ENCODE measurements at places on chromosomes 16 and 17. TPM values are rescaled to one million over a fixed set of nuclear protein-coding genes. Genes with fewer than 3 reads are reported as not detected.

- DNase-seq = no peak
- no peak overlapping the region for H3K4me3 ChIP-seq
- H3K27me3 ChIP-seq = no peaks in the 10 kb centered on the region
- H3K27ac ChIP-seq = no peak overlapping the region
These were observed 2.8 kb upstream of the ALDOC start for GRCh38 chr17:28579526-28579925.

DNA sequence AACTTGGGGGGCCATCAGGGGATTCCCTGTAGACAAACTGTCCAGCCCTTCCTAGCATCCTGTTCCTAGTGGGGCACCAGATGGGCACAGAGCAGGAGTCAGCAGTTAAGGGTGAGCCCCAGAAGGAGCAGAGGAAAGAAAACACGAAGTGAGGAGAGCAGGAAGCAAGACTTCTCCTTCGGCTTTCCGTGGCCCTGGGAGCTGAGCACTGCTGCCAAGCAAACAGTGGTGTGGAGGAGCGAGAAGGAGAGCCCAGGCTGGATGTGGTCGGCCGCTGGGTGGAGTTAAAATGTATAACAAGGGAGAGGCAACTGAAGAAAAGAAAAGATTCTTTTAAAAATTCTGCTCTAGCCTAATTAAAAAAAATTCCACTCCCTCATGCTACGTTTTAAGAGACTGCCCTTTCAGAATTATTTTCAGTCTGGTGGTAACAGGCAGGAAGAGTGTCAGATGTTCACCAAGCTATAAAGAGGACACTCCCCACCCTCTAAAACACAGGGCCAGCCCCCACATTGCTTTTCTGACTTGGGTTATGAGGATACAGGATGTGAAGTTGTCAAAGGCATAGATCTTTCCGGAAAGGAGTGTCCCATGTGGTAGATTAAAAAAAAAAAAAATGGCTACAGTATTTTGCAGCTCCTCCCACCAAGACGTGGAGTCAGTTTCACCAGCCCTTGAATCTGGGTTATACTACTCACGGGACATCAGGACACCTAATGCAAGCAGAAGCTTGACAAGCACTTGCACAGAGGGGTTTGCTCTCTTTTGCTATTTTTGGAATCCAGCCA lies 74.9 kb upstream of the ZFHX3 start:
- no peaks in the 10 kb centered on the region for H3K4me1 ChIP-seq
- H3K36me3 ChIP-seq = no peaks in the 10 kb centered on the region
- no peaks in the 10 kb centered on the region for H3K27me3 ChIP-seq
- DNase-seq = peak; percentile 26

- H3K27ac ChIP-seq = no peak overlapping the region
- H3K4me3 ChIP-seq = no peak overlapping the region
- H3K4me1 ChIP-seq = no peaks in the 10 kb centered on the region
- no peaks in the 10 kb centered on the region for H3K36me3 ChIP-seq
These were observed 46.0 kb downstream of the TMC5 start for GRCh38 chr16:19463468-19464315.

DNA sequence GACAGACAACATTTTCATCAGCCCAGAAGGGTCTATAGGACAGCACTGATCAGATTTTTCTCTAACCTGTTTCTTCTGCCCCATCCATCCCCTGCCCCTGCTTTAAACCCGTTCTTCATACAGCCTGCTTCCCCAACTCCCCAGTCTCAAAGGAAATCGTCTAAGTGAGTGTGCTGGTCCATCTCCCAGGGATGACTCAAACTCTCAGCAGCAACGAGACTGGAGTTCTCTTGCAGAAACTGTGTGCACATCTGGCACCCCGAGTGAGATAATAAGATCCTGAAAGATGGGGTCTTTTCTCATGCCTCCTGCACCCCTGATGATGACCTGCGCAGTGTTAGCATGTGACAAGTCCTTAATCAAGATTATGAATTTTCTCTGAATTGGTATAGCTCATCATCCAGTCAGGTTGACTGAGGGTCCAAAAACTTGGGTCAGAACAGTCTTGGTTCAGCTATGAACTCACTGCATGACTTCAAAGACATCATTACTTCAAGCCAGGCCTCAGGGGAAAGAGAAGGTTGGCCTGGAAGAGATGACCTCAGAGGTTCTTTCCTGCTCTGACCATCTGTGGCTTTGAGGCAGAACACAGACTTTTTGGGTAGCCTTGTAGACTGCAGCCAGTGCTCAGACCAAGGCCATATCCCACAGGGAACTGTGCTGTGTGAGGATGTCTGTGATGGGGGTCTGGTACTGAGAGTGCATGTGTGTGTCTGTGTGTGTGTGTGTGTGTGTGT lies 117.9 kb downstream of the SPACA3 start:
- no peaks in the 10 kb centered on the region for H3K4me1 ChIP-seq
- no peak for DNase-seq
- H3K36me3 ChIP-seq = no peaks in the 10 kb centered on the region
- no peaks in the 10 kb centered on the region for H3K27me3 ChIP-seq

- no peak overlapping the region for H3K27ac ChIP-seq
- no peak overlapping the region for H3K4me3 ChIP-seq
- no peak for DNase-seq
- no peaks in the 10 kb centered on the region for H3K27me3 ChIP-seq
These were observed 2.8 kb downstream of the NPB start for GRCh38 chr17:81904600-81905423.

CCDC144A gene
- 0.87 TPM for total RNA-seq

DNA sequence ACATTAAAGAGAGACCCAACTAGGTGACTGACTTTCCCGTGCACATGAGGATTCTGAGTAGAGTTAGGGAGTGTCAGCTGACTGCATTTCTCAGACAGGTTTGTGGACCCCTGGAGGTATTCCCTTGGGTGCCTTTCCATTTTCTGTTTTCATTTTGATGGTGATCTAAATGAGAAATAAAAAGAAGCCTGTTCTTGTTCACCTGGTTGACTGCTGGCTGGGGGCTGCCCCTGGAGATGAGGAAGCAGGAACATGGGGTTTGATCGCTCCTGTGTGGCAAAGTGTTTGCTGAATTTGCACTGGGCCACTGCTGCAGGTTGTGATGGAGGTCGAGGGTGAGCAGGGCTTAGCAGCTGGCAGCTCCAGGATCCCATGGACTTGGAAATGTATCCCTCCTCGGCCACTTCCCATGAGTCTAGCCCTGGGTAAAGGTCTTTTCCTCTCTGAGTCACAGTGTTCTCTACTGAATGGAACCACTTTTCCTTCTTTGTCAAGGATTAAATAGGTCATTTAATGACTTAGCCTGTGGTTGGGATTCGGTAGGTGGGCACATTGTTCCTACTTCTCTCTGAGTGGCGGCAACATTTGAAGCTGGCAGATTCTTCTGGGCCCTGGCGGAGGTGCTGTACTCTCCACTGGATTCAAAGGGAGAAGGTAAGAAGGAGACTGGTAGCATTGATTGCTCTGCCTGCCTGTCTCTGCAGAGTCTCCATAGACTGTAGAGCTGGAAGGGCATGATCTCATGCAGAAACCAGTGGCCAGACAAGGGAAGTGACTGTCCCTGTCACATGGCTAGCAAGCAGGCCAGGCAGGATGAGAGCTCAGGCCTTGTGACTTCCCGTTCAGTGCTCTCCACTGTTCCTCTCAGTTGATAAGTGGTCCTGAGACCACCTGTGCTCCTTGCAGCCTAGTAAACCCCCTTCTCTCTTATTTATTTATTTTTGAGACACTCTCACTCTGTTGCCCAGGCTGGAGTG lies 17.9 kb downstream of the SNX29 start:
- no peak overlapping the region for H3K4me3 ChIP-seq
- H3K36me3 ChIP-seq = no peaks in the 10 kb centered on the region
- no peaks in the 10 kb centered on the region for H3K4me1 ChIP-seq
- DNase-seq = no peak
- peak overlapping the region; percentile 57 for H3K27ac ChIP-seq

- no peaks in the 10 kb centered on the region for H3K27me3 ChIP-seq
- no peak for DNase-seq
- H3K36me3 ChIP-seq = no peaks in the 10 kb centered on the region
- H3K4me1 ChIP-seq = no peaks in the 10 kb centered on the region
- H3K27ac ChIP-seq = no peak overlapping the region
These were observed 7.0 kb upstream of the ADAM11 start for GRCh38 chr17:44751806-44752205.

DNA sequence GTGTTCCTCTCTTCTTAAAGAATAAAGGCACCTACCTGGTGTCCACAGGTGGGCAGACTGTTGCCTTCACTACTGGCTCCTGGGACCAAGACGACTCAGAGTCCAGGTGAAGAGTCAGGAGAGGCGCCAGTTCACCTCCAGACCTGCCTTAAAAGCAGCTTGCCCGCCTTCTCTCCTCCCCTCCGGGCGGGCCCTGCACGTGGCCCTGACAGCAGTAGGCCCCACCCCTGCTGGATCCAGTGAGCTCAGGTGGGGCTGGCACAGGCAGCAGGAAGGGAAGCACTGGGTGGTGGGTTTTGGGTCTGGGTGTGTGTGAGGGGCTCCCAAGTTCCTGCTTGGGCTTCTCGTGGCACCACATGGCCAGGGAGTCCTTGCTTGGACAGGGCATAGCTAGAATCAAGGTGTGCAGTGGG lies at the start of gene TNS4:
Gene TNS4, minus strand, starts transcription at position 125 of the 413 bp plus-strand sequence. CDS start 5,198 bp downstream, outside the sequence.
- peaks cover 8% of the 10 kb centered on the region for H3K4me1 ChIP-seq
- no peaks in the 10 kb centered on the region for H3K27me3 ChIP-seq
- no peaks in the 10 kb centered on the region for H3K36me3 ChIP-seq
- no peak within 1 kb of the TSS for H3K27ac ChIP-seq

- no peak for DNase-seq
- H3K36me3 ChIP-seq = no peaks in the 10 kb centered on the region
- H3K27ac ChIP-seq = no peak overlapping the region
- no peak overlapping the region for H3K4me3 ChIP-seq
These were observed 52.0 kb upstream of the DLX4 start for GRCh38 chr17:49916854-49917515.

GRCh38 chr17:40562838-40563219 lies 2.4 kb downstream of the CCR7 start:
- DNase-seq = no peak
- H3K4me3 ChIP-seq = no peak overlapping the region
- H3K27ac ChIP-seq = no peak overlapping the region
- H3K27me3 ChIP-seq = no peaks in the 10 kb centered on the region
- H3K4me1 ChIP-seq = no peaks in the 10 kb centered on the region
- no peaks in the 10 kb centered on the region for H3K36me3 ChIP-seq

GRCh38 chr16:81629034-81629802 lies 149.9 kb upstream of the PLCG2 start:
- H3K27ac ChIP-seq = no peak overlapping the region
- no peaks in the 10 kb centered on the region for H3K36me3 ChIP-seq
- no peaks in the 10 kb centered on the region for H3K27me3 ChIP-seq
- no peak overlapping the region for H3K4me3 ChIP-seq

EFNB3 gene
- 1.1 TPM for total RNA-seq

DNA sequence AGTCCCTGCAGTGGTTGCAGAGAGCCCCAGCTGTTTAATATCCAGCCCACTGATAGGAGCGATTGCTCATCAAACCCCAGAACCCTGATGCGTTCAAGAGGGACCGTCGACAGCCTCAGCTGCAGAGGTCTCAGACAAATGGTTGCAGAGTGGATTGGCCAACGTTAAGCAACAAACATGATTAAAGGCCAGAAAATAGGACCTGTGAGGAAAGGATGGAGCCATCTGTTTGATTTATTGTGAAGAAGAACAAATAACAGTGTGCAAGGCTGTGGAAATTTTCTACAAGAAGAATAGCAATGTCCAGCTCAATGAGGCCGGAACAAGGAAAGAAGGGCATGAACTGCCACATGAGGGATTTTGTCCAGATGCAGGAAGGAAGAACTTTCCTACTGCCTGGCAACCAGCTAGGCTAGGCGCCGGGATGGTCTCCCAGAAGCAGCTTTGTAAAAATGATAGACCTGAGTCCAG lies 138.4 kb upstream of the DNAH9 start:
- no peak for DNase-seq
- H3K4me1 ChIP-seq = no peaks in the 10 kb centered on the region
- H3K36me3 ChIP-seq = no peaks in the 10 kb centered on the region
- H3K27me3 ChIP-seq = no peaks in the 10 kb centered on the region
- no peak overlapping the region for H3K4me3 ChIP-seq
- H3K27ac ChIP-seq = no peak overlapping the region

GRCh38 chr16:57534881-57535658 lies 1.3 kb downstream of the CCDC102A start:
- H3K27ac ChIP-seq = no peak overlapping the region
- DNase-seq = peak; percentile 33
- H3K4me3 ChIP-seq = peak overlapping the region; percentile 89

DNA sequence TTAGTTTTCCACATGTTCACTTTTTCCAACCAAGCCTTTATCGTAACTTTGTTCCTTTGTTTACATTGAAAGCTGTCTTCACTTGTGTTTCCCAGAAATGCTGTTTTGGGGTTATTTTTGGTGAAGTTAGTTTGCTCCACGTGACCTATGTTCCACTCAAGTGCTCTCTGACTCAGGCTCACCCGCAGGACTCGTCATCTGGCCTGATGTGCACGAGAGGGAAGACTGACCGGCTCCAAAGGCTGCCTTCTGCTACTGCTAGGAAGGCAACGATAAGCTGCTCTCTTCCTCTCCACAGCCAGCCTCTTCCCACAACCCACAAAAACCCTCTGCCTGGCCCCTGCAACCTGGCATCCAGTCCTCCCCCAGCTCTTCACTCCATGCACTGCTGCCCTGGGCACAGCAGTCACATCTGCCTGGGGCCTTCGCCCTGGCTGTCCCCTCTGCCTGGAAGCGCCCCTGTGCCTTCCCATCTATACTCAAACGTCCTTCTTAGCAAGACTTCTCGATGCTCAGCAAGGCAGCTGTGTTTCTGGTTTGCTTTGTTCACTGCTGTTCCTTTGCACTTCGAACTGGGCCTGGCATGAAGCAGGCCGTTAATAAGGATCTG lies 28.0 kb downstream of the ZCCHC14 start:
- peaks cover under 1% of the 10 kb centered on the region for H3K36me3 ChIP-seq
- no peak overlapping the region for H3K4me3 ChIP-seq
- no peaks in the 10 kb centered on the region for H3K27me3 ChIP-seq
- peak; percentile 63 for DNase-seq

GRCh38 chr16:11010575-11011221 lies 66.3 kb downstream of the CLEC16A start:
- no peak overlapping the region for H3K27ac ChIP-seq
- H3K27me3 ChIP-seq = no peaks in the 10 kb centered on the region
- no peaks in the 10 kb centered on the region for H3K36me3 ChIP-seq
- DNase-seq = no peak
- H3K4me3 ChIP-seq = no peak overlapping the region
- no peaks in the 10 kb centered on the region for H3K4me1 ChIP-seq

DNA sequence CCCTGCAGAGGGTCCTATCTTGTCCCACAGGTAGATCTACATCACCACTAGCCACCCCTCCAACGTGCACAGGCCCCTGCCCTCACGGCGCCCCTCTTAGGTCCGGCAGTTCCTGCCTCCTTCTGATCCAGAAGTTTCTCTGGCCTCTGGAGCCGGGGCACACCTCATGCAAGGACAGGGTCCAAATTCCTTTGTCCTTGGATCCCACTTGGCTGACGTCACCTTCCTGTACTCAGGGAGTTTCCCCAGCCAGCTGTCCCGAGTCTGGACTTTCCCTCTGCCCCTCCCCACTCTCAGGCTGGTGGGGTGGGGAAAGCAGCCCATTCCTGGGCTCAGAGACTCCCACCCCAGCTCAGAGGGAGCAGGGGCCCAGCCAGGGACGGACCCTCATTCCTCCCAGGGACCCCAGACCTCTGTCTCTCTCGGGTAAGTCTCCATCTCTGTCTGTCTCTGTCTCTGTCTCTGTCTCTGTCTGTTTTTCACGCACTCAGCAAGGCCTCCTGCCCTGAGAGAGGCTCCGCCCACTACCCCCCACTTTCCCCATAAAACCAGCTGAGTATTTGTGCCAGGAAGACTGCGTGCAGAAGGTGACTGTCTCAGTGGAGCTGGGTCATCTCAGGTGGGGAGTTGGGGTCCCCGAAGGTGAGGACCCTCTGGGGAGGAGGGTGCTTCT lies at the start of gene IL32:
Gene IL32, plus strand, starts transcription at position 572 of the 673 bp plus-strand sequence. CDS start 172 bp downstream, outside the sequence.
- no peaks in the 10 kb centered on the region for H3K27me3 ChIP-seq
- DNase-seq = peak; percentile 83
- H3K4me1 ChIP-seq = no peaks in the 10 kb centered on the region
- H3K27ac ChIP-seq = peak within 1 kb of the TSS; percentile 91
- no peaks in the 10 kb centered on the region for H3K36me3 ChIP-seq

All from pancreas (tissue), 10 donors.